ENCODE measurements at places on chromosomes 5 and 9.
A peak's percentile ranks its signal among the peaks of the same experiment; 100 is the strongest.

DNA sequence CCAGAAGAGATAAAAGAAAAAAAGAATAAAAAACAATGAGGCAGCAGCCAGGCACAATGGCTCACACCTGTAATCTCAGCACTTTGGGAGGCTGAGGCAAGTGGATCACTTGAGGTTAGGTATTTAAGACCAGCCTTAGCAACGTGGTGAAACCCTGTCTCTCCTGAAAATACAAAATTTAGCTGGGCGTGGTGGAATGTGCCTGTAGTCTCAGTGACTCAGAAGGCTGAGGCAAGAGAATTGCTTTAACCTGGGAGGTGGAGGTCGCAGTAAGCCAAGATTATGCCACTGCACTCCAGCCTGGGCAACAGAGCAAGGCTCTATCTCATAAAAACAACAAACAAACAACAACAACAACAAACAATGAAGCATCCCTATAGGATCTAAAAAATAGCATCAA is 121.5 kb downstream of the HMHB1 start:
- no peak for DNase-seq

- DNase-seq: no peak
These were observed 10.1 kb downstream of the ROR2 start for GRCh38 chr9:91939978-91940377.

DNA sequence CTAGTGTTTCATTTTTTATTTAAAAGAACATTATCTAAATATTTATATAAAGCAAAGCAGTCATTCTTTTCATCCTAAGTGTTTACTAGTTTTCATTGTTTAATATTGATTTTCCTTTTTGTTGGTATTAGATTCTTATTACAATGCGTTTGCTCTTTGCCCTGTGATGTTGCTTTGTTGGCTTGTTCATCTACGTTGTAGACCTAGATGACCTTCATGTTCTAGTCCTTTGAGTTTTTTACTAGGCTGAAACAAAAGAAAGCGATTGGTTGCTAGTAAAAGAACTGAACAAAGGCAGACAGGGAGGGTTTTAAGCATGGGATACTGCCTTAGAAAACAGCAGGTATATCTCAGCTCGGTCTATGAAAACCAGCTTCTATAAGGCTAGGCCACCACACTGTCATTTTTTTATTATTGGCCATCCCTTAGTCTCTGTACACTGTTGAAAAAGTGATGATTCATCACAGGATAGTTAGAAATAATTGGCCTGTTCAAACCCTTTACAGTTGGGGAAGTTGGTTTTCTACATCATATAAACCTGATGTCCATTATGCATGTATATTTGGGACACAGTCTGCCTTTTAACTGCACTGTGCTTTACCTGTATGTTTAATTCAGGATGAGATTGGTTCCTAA is 119.0 kb downstream of the ZCCHC7 start:
- peak; percentile 69 for DNase-seq

DNA sequence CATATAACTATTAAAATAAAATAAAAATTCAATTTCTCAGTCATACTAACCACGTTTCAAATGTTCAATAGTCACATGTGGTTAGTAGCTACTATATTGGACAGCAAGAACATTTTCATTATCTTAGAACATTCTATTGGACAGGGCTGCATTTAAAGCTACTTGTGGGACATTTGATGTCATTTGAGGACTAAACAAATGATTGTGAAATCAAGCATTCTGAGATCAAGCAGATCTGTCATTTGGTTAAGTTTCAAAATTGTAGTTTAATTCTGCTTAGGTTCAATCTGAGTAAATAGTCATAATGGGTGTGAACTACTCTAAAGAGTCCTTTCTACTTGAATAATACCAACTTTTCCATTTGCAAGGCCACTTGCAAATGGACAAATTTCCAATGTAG is 226.9 kb upstream of the C9orf72 start:
- DNase-seq: no peak

DNA sequence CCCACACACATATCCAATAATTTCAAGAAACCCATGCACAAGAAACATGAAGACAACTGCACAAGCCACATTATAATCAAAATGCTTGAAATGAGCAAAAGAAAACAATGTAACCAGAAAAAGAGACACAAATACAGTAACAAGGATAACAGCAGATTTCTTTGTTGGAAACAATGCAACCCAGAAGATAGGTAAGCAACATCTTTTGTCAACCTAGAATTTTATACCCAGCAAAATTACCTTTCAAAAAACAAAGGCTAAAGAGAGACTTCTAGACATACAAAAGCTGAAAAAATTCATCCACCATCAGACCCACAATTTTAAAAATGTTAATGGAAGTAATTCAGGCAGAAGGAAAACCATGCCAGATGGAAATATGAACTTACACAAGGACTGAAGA is 5.0 kb upstream of the COL23A1 start:
- DNase-seq: no peak

- no peak for DNase-seq
These were observed 29.7 kb upstream of the EFNA5 start for GRCh38 chr5:107700481-107700880.

DNA sequence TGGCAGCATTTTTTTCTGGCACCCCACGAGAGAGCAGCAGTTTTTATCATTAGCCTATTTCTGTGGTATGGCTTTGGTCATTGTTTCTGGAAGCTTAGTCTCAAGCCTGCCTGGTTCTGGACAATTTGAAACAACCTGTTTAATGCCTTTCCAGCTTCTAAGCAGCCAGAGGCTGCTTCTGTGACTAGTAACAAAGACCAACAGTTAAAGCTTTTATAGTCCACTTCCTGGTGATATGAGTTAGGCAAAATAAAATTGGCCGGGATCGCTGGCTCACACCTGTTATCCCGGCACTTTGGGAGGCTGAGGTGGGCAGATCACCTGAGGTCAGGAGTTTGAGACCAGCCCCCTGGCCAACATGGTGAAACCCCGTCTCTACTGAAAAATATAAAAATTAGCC is 24.0 kb downstream of the LYRM7 start:
- DNase-seq: no peak
